ENCODE measurements at places on chromosomes 13 and 19.
A peak's percentile ranks its signal among the peaks of the same experiment; 100 is the strongest.

GRCh38 chr13:43159026-43159461, 135.7 kb downstream of the DNAJC15 start:
- DNase-seq: peak; percentile 78

- peak; percentile 55 for DNase-seq
These were observed 104.7 kb upstream of the FREM2 start for GRCh38 chr13:38582133-38582532.

- DNase-seq: peak; percentile 24
These were observed 2700.2 kb downstream of the PCDH9 start for GRCh38 chr13:64529874-64530485.

DNA sequence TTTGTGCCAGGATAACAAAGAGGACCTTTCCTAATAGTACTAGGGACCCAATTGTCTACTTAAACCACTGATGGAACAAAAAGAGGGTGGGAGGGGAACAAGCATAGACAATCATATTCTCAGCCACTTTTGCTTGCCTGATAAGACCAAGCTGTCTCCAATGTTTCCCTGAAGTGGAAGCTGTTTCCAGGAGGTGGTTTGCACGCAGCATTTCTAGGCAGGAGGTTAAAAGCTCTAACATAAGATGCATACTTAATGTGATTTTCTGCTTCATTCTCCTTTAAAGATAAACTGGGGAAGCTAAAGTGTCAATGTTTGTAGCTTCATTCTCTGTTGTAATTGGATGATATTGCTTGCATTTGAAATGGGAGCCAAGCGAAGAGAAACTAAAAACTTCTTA, 442.9 kb downstream of the HS6ST3 start:
- no peak for DNase-seq

- DNase-seq: no peak
These were observed 45.8 kb upstream of the ZNF536 start for GRCh38 chr19:30326393-30326710.

DNA sequence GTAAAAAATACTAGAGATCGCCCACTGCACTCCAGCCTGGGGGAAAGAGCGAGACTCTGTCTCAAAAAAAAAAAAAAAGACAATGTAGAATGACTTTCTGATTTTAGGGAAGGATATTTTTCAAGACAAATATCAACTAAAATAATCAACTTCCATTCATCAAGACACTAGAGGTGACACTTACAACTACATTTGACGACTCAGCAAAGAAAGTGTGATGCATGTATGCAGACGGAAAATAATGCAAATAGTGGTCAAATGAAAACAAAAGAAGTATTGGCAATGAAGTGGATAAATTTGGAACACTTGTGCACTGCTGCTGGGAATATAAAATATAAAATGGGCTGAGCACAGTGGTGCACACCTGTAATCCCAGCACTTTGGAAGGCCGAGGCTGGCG, 12.2 kb downstream of the TMEM161A start:
- DNase-seq: no peak

DNA sequence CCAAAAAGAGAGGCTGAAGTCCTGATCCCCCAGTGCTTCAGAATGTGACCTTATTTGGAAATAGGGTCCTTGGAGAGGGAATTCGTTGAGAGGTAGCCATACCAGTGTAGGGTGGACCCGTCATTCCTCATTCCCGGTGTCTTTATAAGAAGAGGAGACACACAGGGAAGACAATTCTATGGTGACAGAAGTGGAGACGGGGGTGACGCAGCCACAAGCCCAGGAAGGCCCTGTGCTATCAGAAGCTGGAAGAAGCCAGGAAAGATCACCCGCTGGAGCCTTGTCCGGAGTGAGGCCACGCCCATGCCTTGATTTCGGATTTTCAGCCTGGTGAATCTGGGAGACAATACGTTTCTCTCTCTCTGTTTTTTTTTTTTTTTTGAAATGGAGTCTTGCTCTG, 2.6 kb upstream of the MYPOP start:
- no peak for DNase-seq

Measured in EH (cell line).